ENCODE measurements at places on chromosomes 3 and 15. TPM values are rescaled to one million over a fixed set of nuclear protein-coding genes. Genes with fewer than 3 reads are reported as not detected.

The SERPINI2 gene
- not detected for total RNA-seq

DNA sequence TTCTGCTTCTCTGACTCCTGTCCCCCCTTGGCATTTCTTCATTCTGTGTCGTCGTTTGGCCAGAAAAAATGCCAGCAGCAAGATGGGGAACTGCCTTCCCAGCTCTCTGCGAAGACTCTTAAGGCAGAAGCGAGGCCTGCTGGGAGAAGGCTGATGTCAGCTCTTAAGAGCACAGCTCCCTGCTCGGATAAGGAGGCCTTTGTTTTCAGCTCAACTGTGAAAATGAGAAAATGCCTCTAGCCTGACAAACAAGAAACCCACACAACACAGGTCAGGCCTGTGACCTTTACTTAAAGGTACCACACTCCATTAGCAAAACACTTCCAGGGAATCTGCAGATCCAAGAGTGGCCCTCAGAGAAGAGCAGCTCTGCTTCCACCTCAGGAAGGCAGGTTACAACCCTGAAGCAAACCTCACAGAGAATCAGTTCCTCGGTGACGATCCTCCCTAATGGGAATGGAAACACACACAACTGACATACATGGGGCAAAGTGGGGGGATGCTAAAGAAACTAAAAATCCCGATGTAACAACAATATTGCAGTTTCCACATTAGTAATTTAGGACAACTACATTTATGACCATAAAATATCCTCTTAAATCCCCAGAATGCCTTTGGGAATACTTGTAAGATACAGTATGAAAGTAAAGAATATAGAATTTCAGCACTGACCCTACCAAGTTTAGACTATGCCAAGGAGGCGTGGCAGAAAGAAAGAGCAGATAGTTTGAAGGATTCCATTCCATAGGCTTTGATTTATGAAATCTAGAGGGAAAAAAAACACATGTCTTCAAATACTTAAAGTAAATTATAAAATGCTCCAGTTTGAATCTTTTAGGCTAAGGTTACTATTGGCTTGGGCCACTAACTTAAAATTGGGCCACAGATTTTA lies 52.1 kb downstream of the VGLL4 start:
- DNase-seq = no peak

DNA sequence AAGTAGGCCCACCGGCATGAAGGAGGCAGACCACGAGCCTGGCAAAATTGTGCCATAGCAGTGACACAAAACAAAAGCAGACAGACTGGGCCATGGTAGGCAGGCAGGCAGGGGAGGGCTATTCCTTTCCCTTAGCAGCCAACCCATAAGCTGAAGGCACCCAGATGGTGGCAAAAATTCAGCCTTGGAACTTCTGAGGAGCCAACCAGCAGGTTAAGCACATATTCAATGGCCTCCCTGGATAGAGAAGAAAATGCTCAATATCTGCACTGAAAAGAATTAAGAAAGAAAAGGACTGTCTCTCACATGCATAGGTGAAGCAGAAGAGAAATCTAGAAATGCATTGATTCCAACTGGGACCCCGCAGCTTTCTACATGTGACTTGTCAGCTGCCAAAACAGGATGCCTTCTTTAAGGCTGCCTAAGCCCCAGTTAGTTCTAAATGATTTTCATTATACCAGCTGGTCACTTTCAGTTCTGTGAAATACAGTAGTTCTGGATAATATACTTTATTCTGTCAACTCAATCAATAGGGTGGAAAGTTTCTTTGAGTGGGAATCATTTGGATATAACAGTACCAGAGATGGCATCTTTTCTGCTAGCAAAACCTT lies 2.7 kb downstream of the PRICKLE2 start:
- no peak for DNase-seq

The RETNLB gene
- not detected for total RNA-seq

The CFAP91 gene
- 0.28 TPM for total RNA-seq

DNA sequence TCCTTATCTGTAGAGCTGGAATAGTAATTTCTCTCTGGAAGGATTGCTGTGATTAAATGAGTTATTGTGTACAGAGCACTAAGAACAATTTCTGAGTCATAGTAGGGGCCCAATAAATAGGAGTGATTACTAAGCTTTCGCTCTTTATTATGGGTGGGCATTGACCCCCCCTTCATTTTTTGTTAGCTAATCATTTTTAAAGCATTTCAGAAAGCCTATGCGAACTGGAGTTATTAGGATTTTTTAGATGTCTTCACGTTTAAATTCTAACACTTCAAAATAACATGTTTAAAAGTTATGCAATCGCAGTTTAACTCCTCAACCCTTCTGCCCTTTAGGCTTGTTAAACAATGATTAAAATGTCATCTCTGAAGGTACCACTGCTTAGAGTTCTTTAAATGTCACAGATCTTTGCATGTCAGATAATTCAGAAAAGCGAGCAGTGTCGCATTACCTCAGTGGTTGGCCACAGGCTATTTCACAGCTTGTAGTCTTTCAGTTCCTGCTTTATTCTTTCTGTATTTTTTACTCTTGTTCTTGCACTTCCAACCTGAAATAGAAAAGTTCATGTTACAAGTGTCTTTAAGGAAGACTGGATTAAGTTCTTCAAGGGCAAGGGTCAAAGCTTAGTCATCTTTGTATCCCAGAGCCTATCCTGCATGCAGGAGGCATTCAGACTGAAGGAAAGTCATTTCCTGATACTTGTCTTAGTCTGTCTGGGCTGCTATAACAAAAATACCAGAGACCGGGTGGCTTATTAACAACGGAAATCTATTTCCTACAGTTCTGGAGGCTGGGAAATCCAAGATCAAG lies 102.9 kb downstream of the FNDC3B start:
- no peak for DNase-seq

The RHCG gene
- total RNA-seq = not detected

The PLA2G4D gene
- total RNA-seq = not detected

GRCh38 chr15:44317423-44318058 lies 29.0 kb downstream of the GOLM2 start:
- no peak for DNase-seq

The HESX1 gene
- 0.35 TPM for total RNA-seq

DNA sequence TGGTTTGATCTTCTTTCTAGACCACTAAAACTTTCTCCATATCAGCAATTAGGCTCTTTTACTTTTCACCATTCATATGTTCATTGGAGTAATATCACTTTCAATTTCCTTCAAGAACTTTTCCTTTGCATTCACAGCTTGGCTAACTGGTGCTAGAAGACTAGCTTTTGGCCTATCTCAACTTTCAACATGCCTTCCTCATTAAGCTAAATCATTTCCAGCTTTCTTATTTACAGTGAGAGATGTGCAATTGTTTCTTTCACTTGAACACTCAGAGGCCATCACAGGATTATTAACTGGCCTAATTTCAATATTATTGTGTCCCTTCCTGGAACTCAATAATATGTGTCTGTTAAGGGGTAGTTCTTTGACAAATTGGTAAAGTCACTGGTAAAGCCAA lies 42.8 kb upstream of the PLOD2 start:
- DNase-seq = no peak

GRCh38 chr3:126356373-126357264 lies 589 bp downstream of the KLF15 start:
- no peak for DNase-seq

GRCh38 chr3:179958759-179959158 lies 78.0 kb downstream of the PEX5L start:
- no peak for DNase-seq

The KCNMB3 gene
- 0.74 TPM for total RNA-seq

DNA sequence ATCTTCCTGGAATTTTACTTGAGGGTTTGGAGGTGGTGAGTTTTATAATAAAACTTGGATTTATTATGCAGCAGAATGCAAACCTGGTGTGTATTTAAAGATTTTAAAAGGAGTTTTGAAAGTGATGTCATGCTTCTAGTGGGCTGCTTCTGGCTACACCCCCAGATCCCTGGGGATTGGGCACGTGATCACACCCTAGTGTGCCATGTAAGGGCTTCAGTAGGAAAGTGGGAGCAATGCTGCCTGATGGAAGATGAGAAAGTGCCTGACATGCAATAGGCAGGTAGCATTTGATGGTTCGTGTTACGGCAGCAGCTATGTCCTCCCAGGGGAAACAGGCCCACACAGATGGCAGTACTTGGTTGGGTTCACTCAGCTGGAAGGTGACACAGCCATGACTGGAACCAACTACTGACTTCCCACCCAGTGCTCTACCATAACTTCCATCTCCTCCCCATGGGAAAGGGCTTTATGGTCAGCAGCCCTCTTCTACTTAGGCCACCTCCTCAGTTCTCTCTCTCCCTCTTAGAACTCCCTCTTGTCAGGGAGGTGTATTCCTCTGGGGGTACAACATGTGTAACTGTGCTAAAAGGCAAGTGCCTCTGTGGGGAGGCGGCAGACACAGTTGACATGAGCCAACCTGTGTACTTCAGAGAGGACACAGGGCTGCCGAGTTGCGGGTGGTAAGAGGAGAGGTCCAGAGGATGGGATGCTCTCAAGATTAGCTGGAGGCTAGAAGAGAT lies 5.6 kb downstream of the ITPKA start:
- no peak for DNase-seq

DNA sequence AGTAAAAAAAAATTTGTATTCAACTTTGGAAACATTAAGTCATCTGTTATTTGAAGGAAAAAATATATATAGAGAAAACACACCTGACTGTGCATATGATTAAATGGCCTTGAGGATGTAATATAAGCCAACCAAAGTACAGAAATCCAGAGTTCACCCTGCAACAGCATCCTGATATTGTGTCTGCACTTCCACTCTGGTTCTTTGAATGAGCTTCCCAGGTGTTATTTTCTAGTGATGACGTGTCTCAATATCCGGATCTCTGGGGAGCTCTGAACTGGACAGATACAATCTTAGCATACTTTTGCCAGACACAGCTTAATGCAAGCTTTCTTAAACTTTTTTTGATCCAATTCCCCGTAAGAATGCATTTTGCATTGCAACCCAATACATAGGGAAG lies 19.5 kb upstream of the PIK3CB start:
- no peak for DNase-seq

GRCh38 chr15:71508081-71508682 lies 302.2 kb upstream of the NR2E3 start:
- no peak for DNase-seq
